Right hindlimb (tissue), 1 donor: ENCODE measurements at places on chromosomes 5 and 9.

- DNase-seq = peak; percentile 19
Observed at GRCh38 chr9:134187891-134188385, 23.6 kb upstream of the RNU6ATAC start.

GRCh38 chr9:109086221-109086620 lies 33.5 kb downstream of the TMEM245 start:
- no peak for DNase-seq

GRCh38 chr5:139650031-139650688 lies 2.0 kb downstream of the CXXC5 start:
- no peak for DNase-seq

GRCh38 chr9:88745276-88746001 lies 210.5 kb downstream of the NXNL2 start:
- no peak for DNase-seq
